ENCODE measurements at places on chromosomes 5 and 9.

DNA sequence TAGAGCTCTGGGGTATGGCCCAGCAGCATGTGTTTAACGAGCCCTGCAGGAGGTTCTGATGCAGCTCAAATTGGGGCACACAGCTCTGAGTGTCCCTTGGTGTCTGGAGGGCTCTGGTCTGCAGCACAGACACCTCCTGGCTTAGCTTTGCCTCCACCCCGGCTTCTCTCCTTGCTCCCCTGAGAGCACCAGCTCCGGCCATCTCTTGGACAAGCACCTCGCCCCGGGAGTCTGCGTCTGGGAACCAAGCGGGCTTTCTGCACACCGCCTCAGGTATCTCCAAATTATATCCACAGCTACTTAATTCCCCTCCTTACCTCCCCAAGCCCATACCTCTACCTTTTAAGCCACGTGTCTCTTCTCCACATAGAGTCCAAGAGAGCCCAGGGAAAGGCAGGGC lies 83.7 kb upstream of the IRX4 start:
- DNase-seq = no peak

GRCh38 chr5:6568383-6568782 lies 64.5 kb downstream of the NSUN2 start:
- DNase-seq = no peak

DNA sequence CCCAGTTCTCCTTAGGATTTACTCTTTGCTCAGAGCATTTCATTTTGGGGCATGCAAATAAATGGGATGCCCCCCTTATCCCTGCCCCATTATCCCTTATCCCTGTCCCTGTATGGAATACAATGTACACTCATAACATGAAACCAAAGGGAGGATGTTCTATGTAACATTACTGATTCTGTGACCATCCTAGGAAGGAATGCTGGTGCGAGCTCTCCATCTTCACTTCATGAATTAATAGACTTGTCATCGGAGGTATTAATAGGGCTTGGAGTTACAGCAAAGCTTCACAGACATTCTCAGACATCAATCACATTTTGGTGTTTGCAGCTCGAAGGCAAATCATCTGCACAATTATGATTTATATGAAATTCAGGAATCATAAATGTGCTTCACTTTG lies 20.4 kb upstream of the PIK3R1 start:
- DNase-seq = no peak

DNA sequence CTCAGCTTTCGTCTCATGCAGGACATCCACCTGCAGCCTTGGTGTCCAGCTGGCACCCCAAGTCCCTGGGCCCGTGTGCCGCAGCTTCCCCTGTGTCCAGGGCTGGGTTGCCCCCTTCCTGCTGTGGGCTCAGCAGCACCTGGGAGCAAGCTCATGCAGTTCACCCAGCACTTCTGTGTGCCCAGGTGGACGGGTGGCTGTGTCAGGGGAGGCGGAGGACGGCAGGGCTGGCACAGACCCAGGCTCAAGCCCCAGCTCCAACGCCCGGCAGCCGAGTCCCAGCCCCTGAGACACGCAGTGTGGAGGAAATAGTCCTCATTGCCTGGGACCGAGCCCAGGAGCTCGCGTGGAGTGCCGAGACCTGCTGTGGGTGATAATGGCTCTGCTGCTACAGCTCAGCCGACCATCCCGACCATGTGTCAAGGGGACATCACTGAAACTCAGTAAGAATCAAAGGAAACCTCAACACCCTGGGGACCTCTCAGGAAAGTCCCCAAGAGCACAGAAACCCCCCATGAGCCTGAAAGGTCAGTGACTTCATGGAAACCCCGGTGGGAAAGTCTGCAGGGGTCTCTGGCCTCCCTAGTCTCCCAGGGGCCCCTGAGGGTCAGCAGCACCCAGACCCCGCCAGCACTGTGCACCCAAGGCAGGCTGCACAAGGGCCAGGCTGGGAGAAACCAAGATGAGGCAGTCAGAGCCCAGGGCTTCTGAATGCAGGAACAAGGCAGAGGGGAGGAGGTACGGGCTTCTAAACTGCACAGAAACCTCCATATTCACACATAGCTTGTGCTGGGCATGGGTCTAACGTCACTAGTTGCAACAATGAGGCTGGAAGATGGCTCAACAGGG lies 38.8 kb downstream of the LPCAT1 start:
- DNase-seq = no peak

DNA sequence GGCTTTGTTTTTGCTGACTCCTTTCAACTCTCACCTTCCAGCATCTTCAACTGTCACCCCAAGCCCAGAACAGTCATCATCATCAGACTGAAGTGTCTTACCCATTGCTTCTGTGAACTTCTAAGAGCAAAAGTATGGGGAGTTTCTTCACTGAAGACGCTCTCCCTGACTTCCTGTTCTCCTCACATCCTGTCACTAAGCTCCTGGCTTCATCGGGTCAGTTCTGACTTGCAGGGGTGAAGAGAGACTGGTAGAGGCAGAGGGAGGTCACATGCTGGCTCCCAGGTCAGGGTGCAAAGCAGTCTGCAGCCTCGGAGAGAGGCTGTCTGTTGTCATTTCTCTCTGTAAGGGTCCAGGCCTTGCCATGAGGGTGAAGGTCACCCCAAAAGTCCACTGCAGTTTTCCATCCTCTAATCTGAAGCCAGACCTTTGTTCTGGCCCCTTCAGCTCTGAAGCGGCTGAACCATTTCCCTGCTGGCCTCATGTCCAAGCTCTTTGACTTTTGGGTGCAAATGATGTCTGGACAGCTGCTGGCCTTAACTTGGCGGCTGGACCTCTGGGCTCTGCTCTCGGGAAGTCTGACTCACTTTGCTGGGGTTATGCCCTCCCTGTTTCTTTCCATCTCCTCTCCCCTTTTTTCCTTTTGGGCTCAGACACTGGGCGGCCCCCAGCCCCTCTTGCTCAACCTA lies 305.0 kb downstream of the RAB3C start:
- no peak for DNase-seq

GRCh38 chr9:75871624-75872023 lies 18.8 kb upstream of the PCSK5 start:
- DNase-seq = no peak

- no peak for DNase-seq
Measured at GRCh38 chr5:1122511-1123294, 10.8 kb upstream of the SLC12A7 start.

GRCh38 chr9:36820392-36820861 lies 213.6 kb downstream of the PAX5 start:
- no peak for DNase-seq

- DNase-seq = no peak
Measured at GRCh38 chr9:107705521-107705920, 216.0 kb upstream of the KLF4 start.

GRCh38 chr5:147576646-147577535 lies 67.0 kb upstream of the DPYSL3 start:
- no peak for DNase-seq

GRCh38 chr5:147460380-147460779 lies 49.5 kb downstream of the DPYSL3 start:
- DNase-seq = no peak

- DNase-seq = no peak
Measured at GRCh38 chr9:96085491-96086143, 210.1 kb downstream of the ERCC6L2 start.

- DNase-seq = no peak
Measured at GRCh38 chr5:135437796-135438560, 9.2 kb downstream of the DCANP1 start.

GRCh38 chr5:34061993-34062392 lies 19.0 kb upstream of the C1QTNF3 start:
- DNase-seq = no peak

- no peak for DNase-seq
Measured at GRCh38 chr5:132184588-132184987, 43.1 kb downstream of the P4HA2 start.

- DNase-seq = no peak
Measured at GRCh38 chr5:58056546-58056945, 403.3 kb downstream of the PLK2 start.

DNA sequence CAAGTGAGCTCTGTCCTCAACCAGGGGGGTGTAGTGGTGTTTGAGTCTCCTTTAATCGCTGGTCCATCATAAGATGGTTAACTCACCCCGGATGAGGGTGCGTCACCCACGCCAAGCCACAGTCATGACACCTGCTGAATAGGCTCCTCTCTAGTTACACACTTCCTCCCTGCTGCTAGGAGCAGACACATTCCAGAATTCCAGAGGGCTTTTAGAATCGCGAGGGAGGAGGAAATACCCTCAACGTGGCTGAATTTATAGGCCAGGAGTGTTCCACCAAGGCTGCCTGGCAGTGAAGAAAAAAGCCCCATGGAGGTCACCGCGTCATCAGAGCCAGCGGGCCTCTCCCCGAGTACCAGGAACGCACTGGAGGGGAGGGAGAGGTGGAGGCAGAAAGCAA lies 5.1 kb downstream of the GLRX start:
- DNase-seq = no peak

DNA sequence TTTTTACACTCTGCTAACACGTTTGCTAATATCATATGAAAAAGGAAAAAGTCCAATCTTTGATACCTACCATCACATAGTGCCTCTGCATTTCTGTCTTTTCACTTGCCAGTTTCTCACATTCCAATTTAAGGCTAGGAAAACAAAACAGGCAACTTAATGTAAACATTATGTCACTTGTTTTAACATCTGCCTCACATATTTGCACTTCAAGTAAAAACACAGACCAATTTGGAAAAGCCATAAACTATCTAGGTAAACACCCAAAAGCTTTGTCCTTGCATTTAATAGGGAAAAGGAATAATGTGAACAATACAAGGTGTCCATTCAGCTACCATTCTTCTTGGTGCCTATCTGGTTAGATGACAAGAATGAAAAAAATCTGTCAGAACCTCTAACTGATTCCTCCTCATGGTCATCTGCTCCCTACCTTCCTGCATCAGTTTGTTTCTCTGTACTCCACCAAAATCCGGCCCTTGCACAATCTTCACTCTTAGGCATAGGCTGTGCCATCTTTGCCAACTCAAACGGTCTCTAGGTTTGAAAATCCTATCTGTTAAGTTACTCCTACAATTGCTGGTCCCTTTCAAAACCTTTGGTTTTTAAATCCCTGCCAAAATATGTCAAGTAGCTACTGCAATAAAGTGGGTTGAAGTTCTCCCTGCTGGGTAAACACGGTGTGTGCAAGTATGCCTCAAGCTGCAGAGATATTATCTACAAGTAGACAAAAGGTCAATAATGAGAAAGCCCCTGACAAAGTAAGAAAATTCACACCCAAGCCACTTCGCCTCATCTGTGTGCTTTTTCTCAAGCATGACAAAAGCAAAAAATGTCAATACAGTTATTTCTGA lies 3.4 kb downstream of the TLE1 start:
- no peak for DNase-seq

DNA sequence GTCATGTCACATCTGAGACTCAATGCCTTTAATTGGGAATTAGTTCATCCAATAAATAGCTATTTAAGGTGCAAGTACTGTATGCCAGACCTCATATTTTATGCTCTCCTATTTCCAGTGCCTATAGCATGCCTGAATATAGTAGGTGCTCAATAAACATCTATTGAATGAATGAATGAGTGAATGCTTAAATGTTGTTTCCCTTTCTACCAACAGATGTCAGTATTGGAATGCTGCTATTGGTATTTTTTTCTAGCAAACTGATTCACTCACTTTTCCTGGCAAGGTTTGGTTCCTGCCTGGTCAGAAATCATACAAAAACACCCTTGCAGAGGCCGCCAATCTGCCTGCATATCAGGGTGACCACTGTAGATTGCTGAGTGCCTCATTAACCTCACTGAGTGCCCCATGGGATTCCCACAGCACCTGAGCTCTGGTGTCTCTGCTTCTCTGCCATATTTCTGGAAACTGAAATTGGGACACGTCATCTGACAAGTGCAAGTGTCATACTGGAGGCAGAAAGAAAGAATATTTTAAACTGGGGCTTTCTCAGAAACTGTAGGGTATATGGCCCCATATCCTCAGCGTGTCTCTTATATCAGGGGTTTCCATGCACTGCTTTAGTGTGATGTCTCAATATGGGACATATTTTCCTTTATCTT lies 359.7 kb downstream of the TRIM32 start:
- no peak for DNase-seq

- no peak for DNase-seq
Measured at GRCh38 chr9:110015759-110016158, 192.2 kb downstream of the C9orf152 start.

DNA sequence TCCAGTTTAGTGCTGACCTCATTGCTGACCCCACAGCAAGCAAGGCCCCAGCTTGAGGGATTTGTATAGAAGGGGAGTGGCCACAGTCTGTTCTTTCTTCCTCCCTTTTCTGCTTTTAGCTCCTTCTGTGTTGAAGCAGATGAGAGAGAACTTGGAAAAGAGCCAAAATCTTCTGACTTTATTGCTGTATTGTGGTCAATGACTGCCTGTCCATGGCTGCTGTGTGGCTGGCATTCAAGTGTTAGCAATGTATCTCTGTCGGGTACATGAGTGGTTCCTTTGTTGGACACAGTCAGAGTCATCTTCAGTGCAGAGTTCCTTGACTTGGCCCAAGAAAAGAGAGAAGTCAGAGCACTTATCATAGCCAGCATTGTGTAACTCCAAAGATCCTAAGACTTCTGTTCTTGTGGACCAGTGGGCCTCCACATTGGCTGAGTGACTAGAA lies 154.1 kb downstream of the LRRC70 start:
- no peak for DNase-seq

DNA sequence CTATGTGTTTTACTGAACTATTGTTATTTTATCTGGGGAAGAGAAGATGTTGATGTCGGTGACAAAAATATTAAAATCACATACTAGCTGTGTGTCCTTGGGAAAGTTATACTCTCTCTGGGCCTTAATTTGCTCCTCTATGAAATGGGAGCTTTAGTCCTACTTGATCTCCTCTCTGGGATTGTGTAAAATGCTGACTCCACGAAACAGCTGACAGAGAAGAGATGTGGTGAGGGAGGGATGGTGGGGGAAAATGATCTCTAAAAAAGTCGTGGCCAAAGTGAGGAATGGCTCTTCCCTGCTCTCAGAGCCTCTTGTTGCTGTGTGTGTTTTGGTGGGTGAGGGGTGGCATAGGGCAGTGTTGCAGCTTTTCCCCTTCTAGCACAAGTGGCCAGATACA lies 173.7 kb downstream of the MELK start:
- DNase-seq = no peak

DNA sequence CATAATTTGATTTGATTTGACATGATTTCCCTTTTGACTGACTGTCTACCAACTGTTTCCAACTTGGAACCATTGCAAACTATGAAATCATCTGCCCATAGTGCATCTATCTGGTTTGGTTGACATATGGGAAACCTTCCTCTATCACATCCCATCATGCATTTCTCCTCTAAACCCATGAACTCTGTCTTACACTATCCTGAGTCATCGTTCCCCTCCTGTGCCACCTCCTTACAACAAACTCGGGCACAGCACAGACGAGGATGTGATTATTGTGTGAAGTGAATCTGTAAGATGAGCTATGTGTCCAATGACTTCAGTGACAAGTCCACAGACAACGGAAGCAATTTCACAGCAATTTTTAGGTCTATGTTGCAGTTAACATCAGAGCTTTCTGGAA lies 126.1 kb downstream of the NPR3 start:
- no peak for DNase-seq

- no peak for DNase-seq
Measured at GRCh38 chr9:72453797-72454196, 67.6 kb upstream of the TMC1 start.
